LHCN-M2 (cell line): ENCODE measurements at places on chromosomes 11 and 22. TPM values are rescaled to one million over a fixed set of nuclear protein-coding genes. Genes with fewer than 3 reads are reported as not detected.
A peak's percentile ranks its signal among the peaks of the same experiment; 100 is the strongest.

DNA sequence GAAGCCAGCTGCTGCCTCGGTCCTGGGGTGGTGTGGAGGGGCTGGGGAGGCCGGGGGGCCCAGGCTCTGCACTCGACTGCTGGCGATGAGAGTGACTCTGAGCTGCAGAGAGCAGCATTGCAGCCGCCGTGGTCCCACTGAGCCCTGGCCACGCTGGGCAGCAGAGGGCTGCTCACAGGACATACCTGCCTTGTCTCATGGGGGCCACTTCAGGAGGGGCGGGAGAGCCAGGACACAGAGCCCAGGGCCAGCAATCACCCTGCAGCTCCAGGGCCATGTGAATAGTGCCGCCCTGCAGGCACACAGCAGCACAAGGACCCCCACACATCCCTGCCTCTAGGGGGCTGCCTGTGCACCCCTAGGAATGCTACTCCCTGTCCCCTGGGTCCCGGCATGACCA lies 147.0 kb downstream of the CRYBB2 start:
- no peak for DNase-seq

- DNase-seq, result peak; percentile 57
These were observed 105.3 kb upstream of the KIRREL3 start for GRCh38 chr11:127105593-127106541.

PPP6R2 gene
- 62.8 and 64.2 TPM in 2 replicates for total RNA-seq

DNA sequence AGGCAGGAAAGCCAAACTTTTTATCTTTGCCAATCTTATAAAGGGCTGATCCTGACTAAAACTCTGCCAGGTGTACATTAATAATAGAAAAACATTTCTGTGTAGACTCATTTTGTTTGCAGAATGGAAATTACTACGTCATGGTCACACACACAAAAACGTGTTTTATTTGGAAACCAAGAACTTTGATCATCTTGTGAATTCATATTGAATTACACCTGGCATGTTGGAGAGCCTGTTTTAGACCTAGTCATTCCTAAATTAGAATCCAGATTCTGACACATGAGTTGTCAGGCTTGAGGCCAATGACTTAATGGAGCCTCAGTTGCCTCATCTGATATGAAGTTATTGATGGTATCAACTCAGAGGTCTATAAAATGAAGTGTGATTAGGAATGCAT lies 235.6 kb upstream of the TENM4 start:
- DNase-seq, result no peak

GLYAT gene
- not detected in 2 replicates for total RNA-seq

GRCh38 chr22:29811377-29811776 lies 26.7 kb downstream of the ASCC2 start:
- no peak for DNase-seq

MRGPRX4 gene
- not detected in 2 replicates for total RNA-seq

DNA sequence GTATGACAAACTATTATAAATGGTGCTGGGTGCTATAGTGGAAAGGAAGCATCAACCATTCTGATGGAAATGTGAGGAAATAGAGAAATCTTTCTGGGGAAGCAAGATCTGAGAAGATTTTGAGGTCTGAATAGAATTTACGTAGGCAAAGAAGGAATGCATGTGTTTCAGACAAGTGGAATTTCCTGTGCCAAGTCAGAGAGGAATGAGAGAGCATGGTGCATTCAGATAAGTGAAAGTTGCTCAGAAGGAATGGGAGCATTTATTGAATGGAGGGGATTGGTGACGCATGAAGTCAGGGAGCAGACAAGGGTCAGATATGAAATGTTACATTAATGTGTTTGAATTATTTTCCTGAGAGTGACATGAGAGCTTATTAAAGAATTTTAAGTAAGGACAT lies 725.5 kb downstream of the METTL15 start:
- DNase-seq, result peak; percentile 92

DNA sequence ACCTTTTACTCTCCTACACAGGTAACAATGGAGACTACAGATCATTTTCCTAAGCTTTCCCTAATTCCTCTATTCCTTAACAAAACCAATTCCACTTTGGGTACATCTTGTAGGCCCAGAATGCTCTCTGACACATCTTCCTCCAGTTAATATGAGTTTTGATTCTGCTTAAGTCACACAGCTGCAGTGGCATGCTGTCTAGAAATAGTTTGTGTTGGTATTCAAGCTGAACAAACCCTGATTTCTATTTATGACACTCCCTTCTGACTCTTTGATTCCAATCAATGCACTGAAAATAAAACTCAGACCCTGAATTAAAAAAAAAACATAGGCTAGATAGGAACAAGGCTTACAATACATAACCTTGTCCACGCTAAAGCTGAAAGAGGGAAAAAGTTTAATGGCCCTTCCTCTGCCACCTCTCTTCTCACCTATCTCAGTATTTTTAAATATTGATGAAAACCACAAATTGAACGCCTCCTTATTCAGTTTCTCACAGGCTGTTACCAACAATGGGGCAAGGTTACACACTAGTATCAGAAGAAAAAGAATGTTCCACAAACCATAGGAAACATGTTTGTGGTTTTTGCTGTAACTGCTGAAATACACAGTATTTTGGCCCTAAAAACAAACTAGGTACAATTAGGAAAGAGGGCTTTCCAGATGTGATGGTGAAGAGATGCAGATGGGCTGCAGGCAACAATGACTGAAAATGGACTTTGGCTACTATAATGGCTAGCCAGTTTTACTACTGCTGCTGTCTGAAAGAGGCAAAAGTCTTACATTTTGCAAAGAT lies 35.7 kb upstream of the GAB2 start:
- DNase-seq, result no peak

OR4D5 gene
- not detected in 2 replicates for total RNA-seq

DNA sequence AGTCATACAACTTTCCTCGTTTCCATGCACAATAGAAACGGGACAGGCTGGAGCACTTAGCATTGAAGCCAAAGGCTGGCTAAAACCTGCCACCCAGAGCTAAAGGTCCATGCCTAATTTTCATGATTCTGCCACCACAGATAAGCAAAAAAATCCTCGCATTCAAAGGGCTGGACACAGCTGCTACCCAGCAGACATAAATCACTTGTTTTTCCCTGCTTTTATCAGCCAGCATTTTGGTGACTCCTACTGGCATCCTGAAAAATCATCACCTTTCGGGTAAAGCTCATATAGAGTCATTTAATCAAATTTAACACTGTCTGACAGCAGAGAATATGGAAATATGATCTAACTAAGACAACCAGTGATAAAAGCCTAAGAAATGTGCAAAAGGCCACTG lies 37.9 kb downstream of the ALG9 start:
- peak; percentile 39 for DNase-seq
